ENCODE measurements at places on chromosomes 7 and 10.

DNA sequence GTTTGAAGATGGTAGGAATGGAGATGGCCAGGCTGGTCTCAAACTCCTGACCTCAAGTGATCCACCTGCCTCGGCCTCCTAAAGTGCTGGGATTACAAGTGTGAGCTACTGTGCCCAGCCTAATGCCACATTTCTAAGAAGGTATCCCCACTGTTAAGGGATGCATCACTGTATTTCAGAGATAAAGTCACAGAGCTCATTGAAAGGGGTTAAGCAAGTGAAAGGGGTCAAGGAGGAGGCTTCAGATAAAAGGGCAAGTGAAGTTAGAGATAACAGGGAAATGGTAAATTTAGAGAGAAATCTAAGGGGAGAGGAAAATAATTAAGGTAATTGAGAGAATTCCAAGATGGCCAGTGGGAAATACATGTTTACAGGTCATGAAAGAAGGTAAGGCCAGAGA, 93.0 kb upstream of the SP4 start:
- DNase-seq, result no peak

GRCh38 chr10:125129076-125129458, 31.3 kb downstream of the CTBP2 start:
- DNase-seq, result no peak

DNA sequence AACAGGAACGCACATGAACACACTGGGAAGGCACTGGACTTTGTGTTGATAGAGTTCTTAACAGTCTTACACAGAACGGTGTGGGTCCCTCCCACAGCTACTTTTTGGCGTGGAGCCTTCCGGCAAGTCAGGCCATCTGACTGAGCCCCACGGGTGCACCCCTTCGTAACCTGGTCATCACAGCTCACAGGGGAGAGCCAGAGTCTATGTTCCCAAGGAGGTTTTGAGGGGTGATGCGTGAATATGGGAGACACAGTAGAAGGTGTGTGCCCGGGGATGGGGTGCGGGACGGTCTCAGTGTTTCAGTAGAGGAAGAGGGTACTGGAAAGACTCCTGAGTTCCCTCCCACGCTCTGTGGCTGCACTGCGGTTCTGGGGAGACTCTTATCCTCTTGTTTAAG, 291.7 kb downstream of the DNAJB6 start:
- no peak for DNase-seq

- DNase-seq, result no peak
Observed at GRCh38 chr7:5404421-5404826, 19.2 kb downstream of the TNRC18 start.

DNA sequence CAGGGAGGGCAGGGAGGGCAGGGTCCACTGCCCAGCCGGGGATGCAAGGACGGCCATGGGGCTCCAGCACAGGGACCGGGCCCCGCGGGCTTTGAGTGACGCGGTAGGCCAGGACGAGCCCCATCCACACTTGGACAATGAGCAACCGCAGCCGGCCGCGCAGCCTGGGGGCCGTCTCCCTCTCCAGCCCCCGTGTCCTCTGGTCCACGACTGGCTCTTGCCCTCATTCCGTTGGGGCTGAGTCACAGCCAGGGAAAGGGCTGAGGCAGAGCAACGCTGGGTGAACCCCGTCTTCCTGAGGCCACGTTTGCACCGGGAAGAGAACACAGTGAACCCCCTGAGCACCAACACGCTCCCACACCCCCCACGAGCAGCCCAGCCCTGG, 23.7 kb downstream of the SHH start:
- DNase-seq, result no peak

DNA sequence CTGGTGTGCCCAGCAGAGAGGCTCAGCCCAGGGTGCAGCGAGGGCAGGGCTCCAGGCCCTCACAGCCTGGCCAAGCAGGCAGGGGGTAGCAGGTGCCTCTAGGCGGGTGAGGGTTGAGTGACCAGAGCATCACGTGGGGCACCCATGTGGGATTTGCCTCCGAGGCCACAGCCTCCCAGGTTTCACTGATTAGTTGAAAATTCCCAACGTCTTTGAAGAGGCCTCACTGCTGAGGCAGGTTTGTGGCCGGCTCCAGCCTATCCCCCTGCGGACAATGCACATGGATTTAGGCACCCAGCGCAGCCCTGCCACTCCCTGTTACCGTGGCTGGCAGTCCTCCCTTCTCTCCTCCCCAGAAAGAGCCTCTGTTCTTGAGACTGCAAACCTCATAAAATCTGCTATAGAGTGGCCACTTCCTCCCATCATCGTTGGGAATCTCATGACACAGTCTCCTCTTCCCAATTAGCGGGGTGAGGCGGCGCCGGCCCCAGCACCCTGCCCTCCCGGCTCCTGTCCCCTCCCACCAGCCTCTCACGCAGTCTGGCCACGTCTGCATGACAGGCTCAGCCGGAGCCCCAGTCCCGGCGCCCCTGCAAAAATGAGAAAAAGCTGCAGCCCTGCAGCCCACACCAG, 10.8 kb downstream of the MYL10 start:
- DNase-seq, result no peak

GRCh38 chr10:114507449-114507848, 103.1 kb upstream of the AFAP1L2 start:
- DNase-seq, result no peak

DNA sequence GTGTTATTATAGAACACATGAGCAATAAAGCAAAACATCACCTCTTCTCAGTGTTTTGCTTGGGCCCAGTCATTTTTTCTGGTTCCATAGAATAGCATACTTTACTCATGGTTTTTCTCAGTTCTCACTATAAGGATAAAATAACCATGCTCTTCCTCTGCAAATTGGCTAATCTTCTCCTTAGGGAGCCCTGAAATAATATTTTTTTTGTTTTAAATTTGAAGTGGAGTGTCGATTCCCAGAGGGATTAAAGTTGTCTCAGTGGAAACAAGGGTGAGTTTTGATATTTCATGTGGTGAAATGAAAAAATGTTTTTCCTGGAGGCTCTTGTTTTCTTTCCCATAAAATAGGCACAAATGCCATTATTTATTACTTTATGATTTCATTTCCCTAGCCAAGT, 127.3 kb downstream of the NOC3L start:
- no peak for DNase-seq

DNA sequence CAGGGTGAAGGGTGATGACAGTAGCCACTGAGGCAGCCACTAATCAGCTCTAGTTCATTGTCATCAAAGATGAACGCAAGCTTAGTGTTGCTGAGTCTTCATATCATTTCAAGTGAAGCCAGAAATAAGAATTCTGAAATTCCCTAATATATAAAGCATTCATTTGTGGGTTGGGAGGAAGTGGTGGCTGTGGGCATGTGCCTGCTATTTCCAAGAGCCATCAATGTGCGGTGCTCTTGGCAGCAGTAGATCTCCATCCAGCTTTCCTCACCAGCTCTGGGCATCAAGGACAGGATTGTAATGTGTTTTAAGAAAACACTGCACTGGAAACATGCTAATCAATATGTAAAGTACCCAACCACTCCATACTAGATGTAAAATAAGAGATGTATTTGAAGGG, 202.5 kb upstream of the AHR start:
- DNase-seq, result no peak

DNA sequence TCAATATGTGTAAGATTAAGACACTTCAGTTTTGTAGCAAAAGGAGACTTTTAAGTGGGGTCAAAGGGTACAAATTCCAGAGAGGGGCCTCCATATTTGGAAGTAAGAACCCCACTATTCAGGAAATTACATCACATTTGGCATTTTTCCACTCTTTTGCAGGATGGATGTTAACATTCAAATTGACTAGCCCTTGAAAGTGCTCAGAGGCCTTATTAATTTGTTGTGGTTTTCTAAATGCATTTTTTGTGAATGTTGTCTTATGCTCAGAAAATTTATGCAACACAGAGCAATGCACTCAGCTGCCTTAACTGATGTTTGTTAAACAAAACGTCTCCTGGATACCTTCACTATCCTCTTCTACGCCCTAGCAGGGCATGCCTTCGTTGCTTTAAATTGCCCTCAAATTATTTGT, 50.9 kb upstream of the PDLIM1 start:
- no peak for DNase-seq

GRCh38 chr10:3421537-3422257, 249.1 kb upstream of the PITRM1 start:
- no peak for DNase-seq

DNA sequence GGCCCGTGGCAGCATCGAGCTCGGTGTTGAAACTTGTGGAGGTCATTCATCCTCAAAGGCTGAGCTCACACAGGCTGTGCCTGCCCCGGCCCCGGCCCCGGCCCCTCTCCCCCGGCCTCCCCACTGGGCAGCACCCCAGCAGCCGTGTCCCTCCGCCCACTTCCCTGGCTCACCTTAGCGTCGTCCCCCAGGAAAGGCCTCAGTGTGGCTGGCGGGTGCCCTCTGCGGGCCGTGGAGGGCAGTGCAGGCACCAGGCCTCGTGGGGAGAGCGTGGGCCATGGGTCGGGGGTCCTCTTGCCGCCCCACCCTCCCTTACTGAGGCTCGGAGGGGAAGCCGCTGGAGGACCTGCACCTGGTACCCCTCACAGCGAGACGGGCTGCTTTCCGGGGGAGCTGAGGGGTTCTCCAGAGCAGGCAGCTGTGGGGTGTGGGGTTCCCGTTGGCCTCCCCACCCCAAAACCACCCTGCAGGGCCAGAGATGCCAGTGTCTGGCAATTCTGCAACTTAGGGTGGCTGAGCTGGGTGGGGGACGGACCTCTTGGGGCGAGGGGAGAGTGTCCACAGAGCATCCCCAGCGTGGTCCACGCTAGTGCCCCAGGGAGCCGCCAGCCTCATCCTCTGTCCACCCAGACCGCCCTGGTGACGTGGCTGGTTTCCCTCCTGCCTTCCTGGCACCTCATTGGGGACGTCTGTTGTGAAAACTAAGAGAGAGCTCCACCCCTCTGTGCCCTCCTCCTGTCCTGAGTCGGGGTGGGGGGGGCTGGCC, 44.2 kb upstream of the DPYSL4 start:
- DNase-seq, result peak; percentile 26

DNA sequence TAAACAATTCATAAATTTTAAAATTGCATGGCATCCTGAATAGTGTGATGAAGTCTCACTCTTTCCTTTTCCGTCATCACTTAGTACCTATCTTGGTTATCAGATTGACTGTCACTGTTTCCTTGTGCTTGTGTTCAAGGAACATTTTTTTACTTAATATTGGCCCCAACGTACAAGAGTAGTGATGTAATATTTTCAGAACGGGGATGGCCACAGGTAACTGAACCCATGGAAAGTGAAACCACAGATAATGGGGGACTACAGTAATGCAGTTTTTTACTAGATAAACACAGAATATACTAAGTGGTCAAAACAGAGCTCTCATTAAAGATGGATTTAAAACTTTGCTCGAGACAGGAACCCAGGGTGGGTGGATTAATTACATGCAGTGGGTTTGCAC, 85.4 kb downstream of the MACC1 start:
- no peak for DNase-seq

GRCh38 chr7:3943779-3944520, 642.9 kb downstream of the SDK1 start:
- DNase-seq, result peak; percentile 81

GRCh38 chr7:7672545-7673239, 32.1 kb downstream of the UMAD1 start:
- no peak for DNase-seq

GRCh38 chr7:43869867-43870240, 537 bp upstream of the MRPS24 start:
- no peak for DNase-seq

DNA sequence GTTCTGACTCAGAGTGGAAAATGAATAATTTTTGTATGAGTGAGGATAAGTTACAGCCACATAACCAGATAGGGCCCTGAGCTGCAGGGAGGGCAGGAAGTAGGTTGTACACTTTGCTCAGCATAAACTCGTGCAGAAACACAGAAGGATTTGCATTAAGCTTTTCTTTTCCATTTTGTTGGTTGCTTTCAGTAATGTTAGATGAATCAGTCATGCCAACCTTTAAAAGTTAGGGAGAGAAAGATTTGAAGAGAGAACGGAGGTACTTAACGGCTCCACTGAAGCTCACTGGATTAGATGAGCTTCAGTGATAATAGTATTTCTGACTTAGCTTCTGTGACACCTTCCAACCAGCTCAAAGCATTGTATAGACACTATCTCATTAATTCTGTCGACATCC, 348.1 kb downstream of the GATA3 start:
- no peak for DNase-seq

DNA sequence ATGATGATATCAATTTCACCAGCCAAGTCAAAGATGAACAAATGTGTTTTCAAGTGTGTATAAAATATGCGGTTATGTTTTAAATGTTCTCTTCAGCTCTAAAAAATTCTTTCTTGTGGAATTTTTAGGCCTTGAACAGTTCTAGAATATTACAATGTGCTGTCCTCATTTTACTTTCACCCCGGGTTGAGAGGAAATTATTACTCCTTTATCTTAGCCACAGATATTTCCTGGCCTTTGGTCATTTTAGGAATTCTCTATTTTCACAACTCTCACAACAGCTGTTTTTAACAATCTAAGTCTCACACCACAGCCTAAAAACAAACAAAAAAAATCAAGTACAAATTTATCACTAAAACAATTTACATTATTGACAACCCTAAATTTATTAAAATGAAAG, 112.2 kb upstream of the HGF start:
- no peak for DNase-seq

- no peak for DNase-seq
Observed at GRCh38 chr10:109783286-109783685, 140.0 kb downstream of the XPNPEP1 start.

DNA sequence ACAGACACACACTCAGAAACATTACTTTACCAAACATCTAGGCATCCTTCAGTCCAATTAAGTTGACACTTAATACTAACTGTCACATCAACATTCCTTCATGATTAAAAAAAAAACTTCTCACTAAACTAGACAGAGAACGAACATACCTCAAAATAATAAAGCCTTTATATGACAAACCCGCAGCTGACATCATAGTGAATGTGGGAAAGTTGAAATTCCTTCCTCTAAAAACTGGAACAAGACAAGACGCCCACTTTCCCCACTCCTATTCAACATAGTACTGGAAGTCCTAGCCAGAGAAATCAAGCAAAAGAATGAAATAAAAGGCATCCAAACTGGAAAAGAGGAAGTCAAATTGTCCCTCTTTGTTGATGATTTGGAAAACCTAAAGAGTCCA, 96.9 kb upstream of the PPP1R9A start:
- no peak for DNase-seq

GRCh38 chr7:96349572-96349971, 27.7 kb upstream of the SLC25A13 start:
- no peak for DNase-seq

GRCh38 chr7:101964680-101965452, 147.4 kb downstream of the CUX1 start:
- no peak for DNase-seq

DNA sequence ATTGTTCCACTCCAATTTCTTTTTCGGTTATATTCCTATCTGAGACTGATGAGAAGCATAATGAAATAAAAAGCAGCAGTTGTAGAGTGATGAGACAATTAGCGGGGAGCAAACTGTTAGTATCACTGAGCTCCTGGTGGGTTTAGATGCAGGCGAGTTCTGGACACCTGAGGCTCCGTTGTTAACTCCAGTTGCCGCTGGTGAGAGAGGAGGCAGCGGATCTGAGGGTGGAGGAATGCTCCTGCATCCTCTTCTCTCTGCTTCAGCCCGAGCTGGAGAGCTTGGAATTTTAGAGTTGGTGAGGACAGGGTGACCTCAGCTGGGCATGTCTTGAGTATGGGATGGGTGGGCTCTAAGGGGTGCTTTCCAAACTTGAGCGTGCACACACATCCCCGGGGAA, 31.4 kb downstream of the LRMDA start:
- DNase-seq, result no peak
